ENCODE measurements at places on chromosomes 6 and 20.

DNA sequence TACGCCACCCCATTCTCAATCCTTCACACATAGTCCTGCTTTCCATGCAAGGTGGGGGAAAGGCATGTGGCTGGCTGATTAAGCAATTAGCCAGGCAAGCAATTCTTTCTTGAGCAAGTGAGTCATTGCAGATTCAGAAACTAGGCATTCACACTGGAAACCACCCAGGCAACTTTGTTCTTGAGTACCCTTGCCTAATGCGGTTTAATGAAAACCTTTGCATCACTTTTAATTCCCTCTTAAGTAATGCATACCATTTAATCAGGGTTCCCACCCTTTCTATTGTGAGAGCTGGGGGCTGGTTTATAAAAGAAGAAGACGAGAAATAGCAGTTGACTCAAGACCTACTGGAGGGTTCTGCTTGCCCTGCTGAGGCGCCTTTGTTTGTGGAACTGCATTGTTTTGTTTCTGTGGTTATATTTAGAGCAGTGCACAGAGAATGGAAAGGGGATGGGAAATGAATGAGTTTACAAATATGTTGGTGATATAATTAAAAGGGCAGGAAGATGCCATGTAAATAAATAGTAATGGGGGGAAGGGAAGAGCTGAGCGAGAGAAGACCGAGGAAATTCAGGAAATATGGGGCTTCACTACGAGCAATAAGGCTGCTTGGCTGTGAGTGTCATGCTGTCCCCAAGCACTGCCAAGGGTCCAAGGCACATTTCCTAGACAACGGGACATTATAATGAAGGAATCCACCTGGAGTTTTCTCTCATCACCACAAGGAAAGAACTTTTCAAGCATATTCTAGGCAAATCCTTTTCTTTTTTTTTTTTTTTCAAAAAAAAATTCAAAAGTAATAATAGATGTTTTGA lies 48.8 kb upstream of the TSHZ2 start:
- DNase-seq: no peak

DNA sequence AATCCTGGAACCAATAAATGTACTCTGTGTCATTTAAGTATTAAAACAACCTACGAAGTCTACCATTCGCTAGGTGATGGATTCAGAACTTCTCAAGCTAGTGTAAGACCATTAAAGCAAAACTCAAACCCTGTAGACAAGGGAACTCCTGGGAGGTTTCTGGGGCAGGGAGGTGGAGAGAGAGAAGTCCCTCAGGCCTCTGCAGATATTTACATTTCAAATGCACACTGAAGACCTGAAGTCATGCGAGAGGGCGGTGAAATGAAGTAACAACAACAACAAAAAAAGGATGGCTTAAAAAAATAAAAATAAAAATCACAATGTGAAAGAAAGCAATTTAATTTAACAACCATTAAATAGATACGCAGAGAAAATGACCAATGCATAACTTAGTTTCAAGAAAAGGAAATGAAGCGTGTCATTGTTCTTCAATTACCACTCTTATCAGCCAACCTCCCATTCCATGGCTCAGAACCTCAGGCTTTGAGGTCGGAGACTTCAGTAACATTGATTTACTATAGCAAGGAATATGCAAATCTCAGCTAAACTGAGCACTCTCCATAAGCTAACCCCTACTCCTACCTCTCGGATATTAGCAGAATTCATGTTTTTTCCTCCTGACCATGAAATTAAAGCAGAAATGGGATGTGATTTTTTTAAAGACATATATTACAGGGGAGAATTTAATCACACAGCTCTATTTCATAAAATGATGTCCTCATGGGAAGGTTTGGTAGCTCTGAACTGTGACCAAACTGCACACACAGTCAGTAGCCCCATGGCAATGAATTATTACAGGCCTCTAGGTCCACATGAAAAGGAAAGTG lies 140.6 kb downstream of the KIF16B start:
- DNase-seq: no peak

GRCh38 chr6:106787327-106788196 lies 158.2 kb downstream of the QRSL1 start:
- DNase-seq: no peak

DNA sequence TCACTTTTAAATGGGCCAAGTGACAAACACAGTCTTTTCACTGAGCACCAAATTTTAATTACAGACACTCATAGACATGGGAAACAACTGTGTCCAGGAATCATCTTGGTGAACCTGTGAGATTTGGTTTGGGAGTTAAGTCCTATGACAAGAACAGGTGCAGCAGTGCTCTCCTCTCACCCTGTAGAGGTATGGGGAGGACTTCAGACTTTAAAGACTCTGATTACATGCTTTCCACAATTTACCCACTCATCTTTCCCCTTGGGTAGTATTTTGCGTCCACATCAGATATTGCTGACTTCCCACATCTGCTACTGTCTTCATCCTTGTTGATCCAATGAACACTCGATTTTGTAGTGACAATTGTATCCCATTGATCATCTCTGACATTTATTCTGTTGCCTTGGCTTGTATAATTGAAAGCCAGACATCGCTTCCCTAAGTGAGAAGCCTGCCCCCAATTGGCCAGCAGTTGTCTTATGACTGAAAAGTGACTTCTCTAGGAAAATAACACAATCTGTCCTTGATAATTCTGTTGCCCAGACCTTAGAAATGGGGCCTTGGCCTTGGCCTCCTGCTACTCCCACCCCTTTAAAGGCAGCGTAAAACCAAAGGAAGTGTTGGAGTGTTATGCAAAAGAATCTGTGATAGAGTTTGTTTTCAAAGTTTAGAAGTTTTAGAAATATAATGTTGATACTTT lies 40.0 kb downstream of the TXLNB start:
- DNase-seq: no peak

- DNase-seq: no peak
Measured at GRCh38 chr6:80636689-80637088, 530.2 kb downstream of the BCKDHB start.

DNA sequence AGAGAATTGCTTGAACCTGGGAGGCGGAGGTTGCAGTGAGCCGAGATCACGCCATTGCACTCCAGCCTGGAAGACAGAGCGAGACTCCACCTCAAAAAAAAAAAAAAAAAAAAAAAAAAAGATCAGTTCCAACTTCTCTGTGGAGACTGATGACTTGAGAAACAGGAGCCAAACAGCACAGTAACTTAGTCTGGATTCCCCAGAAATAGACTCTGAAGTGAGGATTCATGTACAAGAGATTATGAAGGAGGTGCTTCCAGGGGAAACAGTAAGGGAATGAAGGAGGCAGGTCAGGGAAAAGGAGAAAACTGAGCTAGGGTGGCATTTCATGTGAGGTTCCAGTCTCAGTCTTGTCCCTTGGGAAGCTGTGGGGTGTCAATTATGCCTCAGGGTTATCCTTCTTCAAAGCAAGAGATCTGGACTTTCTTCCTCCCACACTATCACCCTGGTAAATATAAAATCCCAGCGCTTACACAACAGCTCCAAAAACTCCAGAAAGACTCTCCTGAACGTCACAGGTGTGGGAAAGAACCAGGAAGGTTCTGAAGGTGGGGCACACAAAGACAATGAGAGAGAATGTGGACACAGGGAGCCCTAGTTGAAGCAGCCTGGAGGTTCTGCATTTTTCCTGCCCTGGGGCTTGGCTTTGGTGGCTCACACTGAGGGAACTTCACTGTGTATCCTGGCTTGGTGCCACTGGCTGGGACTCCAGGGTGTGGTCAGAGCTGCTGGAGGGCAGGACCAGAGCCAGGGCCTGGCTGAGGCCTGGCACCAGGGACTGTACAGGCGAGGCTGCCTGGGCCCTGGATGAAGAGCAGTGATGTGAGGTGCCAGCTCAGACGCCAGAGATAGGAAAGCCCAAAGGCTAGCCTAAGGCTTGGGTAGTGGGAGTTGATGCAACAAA lies 46.8 kb downstream of the PCNA start:
- DNase-seq: no peak

DNA sequence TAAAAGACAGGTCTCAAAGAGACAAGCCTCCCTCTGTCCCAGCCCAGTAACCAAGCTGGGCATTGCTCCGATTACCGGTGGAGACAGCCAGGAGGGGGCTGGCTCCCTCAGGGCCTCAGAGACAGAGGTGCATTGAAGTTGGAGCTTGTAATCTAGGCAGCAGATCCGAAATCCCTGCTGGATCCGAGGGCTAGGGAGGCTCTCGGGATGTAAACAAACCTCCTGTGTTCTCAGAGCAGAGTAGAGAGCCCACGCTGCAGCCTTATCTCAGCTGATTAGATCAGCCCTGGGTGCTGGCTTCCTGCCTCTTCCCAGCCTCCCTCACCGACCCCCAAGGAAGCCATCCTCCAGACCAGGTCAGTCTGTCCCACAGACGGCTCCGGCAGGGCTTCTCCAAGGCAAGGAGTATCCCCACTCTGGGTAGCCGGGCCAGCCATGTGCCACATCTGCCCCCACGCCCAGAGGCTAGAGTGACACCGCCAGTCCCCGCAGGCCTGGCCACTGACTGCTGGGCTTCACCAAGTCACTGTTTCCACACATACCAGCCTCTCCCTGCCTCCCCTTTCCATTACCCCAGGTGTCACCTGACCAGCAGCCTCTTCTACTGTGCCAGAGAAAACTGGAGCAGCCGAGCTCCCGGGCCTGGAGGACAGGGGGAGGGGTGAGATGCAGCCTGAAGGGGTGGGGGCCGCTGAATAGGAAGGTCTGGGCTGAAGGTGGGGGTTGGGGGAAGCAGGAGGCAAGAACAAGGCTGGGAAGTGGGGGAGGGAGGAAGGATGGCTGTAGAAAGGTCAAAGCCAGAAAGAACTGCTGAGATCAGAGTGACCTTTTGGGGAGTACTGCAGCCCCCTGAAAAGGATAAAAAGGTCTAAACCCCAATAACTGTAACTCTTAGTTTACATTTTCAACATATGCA lies 6.0 kb downstream of the SDC4 start:
- no peak for DNase-seq

DNA sequence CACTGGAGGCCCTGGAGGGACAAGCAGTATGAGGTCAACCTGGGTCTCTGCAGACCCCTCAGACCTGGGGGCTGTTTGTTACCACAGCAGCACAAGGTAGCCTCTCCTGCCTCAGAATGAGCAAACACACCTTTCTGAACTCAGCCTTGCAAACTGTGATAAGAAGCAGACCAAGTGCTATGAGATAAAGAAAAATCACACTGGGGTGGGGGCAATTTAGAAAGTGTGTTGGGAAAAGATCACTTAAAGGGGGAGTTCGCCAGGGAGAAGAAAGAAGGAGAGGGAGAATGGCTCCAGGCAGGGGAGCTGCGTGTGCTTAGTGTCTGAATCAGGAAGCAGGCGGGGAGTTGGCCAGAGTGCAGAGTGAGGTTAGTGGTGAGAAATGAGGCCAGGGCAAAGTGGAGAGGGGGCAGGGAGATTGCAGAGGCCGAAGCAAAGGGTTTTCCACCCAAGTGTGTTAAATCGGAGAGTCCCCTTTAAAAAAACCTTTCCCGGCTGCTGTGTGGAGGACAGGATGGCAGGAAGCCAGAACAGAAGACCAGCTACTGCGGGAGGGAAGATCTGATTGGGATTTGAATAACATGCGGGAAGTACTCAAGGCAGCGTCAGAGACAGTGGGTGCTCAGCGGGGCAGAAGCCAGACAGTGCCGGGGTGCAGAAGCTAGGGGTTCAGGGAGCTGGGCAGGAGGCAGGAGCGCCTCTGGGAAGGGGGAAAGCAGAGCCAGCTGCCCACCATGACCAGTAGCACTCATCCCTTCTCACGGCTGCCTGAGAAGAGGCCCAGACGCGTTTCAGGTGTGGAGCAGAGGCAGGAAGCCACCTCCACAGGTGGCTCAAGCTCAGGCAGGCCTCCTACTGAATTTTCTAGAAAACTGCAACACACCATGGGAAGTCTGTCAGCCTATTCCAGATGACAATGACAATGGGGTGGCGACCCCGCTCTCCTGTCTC lies 9.0 kb downstream of the ADA start:
- no peak for DNase-seq

GRCh38 chr6:127566119-127566518 lies 10.9 kb upstream of the C6orf58 start:
- DNase-seq: no peak

DNA sequence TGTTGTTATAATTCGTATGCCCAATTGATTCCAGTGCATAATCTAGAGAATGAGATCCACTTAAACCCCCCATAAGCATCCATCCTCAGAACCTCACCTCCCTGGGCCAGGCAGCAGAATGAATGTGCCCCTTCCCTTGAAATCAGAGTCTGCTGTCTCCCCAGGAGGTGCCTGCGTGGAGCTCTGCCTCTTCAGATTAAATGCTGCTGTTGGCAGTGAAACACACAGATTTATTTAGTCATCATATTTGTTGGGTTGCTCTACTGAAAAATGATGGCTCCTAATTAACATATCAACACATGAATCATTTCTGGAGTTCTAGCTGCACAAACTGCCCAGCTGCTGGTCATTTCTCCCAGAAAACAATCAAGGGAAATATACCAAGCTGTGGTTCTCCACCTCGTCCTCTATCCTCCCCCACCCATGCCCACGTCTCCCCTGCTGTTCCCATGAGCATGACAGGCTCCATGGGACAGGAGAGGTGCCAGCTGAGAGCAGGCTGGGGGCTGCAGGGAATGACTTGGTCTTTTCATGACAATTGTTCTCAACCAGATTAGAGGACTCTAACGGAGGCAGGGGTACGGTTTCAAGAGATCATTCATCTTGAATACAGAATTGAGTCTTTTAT lies 633.1 kb downstream of the CDH26 start:
- DNase-seq: no peak

DNA sequence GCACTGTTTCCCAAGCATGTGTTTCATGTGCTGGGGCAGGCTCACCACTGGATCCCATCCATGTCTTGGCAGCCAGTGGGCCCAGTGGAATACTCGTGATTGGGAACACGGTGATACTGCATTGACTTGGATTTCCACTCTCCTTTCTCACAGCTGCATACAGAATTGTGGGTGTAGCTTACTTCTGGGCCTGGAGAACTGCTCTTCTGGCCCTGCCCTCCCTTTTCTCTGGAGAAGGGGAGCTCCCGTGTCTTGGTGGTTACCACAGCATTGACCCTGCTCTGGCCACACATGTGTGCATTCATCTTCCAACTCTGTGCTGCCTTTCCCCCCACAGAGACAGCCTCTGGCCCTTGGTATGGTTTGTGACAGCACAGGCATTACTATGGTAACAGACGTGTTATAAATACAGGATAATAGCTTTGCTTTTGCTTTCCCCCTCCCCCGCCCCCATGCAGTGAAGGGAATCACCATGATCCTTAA lies 21.6 kb downstream of the SOBP start:
- DNase-seq: no peak

- DNase-seq: no peak
Measured at GRCh38 chr6:13044896-13045295, 283.4 kb downstream of the TBC1D7 start.

DNA sequence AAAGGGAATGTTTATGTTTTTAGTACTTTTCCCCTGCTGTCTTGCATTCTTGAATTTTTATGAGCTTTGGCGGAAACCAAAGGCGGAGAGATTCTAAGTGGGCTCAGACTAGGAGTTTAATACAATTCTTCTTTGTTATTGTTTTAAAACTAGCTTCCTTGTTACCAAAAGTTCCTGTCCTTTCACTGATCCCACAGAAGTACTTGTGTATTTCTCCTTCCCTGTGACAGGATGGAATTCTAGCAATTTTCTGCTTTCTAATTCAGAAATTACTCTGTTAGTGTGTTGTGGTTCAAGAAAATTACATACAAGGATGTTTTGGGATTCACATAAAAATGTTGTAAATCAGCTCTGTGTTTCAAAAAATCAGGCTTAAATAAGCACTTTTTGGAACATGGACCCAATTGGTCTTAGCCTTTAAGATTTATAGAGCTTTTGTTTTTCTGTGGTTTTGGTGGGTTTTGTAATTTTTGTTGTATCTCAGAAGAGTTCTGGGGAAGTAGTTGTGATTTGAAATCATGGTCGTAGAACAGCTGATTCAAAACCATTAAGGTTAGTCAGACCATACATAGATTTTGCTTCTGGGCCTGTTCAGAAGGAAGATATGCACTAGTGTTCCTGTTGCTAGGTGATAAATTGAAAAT lies 17.6 kb upstream of the CTAGE9 start:
- no peak for DNase-seq

Data from effector CD8-positive, alpha-beta T cell (primary cell).